ENCODE measurements at places on chromosomes 1 and 21.
A peak's percentile ranks its signal among the peaks of the same experiment; 100 is the strongest.

DNA sequence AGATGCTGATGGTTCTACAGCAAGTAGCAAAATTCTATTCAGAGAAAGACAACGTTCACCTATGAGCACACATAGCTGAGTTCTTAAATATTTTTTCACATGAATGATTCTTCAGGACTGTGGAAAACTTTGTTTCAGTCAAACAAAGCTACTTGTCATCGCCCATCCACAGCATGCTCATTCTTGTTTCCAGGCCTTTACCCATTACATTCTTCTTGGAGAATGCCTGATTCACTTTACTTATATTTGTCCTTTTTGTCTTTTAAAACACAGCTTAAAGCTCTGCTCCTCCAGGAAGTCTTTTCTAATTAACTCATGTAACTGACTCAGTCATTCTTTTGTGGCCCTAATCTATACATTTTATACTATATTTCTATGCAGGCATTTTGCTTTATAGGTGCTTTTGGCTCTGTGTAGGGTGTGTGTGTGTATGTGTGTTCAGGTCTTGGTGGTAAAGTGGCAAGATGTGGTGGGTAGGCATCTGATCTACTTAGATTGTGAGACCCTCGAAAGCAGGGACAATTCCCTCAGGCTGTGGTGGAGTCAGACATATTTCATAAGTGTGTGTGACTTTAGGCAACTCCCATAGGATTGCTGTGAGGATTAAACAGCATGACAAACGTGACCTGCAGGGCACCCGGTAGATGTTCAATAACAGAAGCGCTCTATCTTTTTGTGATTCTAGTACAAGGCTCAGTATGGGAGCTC lies 11.8 kb upstream of the MARK1 start:
- DNase-seq, result no peak
- H3K4me3 ChIP-seq, result no peak overlapping the region
- H3K27ac ChIP-seq, result no peak overlapping the region
- no peaks in the 10 kb centered on the region for H3K36me3 ChIP-seq
- H3K4me1 ChIP-seq, result no peaks in the 10 kb centered on the region

GRCh38 chr1:193411714-193412113 lies 225.3 kb upstream of the B3GALT2 start:
- peaks cover 38% of the 10 kb centered on the region for H3K4me1 ChIP-seq
- DNase-seq, result no peak
- H3K27me3 ChIP-seq, result no peaks in the 10 kb centered on the region
- peak overlapping the region; percentile 38 for H3K27ac ChIP-seq
- no peaks in the 10 kb centered on the region for H3K36me3 ChIP-seq

- no peak overlapping the region for H3K27ac ChIP-seq
- H3K36me3 ChIP-seq, result no peaks in the 10 kb centered on the region
- no peaks in the 10 kb centered on the region for H3K27me3 ChIP-seq
- no peak for DNase-seq
Observed at GRCh38 chr1:70856201-70856600, 191.4 kb downstream of the PTGER3 start.

- H3K27ac ChIP-seq, result peak overlapping the region; percentile 94
- H3K27me3 ChIP-seq, result no peaks in the 10 kb centered on the region
- no peaks in the 10 kb centered on the region for H3K36me3 ChIP-seq
- DNase-seq, result peak; percentile 67
- peak overlapping the region; percentile 84 for H3K4me3 ChIP-seq
- peaks cover 68% of the 10 kb centered on the region for H3K4me1 ChIP-seq
Observed at GRCh38 chr1:45686015-45686287, 382 bp downstream of the GPBP1L1 start.

DNA sequence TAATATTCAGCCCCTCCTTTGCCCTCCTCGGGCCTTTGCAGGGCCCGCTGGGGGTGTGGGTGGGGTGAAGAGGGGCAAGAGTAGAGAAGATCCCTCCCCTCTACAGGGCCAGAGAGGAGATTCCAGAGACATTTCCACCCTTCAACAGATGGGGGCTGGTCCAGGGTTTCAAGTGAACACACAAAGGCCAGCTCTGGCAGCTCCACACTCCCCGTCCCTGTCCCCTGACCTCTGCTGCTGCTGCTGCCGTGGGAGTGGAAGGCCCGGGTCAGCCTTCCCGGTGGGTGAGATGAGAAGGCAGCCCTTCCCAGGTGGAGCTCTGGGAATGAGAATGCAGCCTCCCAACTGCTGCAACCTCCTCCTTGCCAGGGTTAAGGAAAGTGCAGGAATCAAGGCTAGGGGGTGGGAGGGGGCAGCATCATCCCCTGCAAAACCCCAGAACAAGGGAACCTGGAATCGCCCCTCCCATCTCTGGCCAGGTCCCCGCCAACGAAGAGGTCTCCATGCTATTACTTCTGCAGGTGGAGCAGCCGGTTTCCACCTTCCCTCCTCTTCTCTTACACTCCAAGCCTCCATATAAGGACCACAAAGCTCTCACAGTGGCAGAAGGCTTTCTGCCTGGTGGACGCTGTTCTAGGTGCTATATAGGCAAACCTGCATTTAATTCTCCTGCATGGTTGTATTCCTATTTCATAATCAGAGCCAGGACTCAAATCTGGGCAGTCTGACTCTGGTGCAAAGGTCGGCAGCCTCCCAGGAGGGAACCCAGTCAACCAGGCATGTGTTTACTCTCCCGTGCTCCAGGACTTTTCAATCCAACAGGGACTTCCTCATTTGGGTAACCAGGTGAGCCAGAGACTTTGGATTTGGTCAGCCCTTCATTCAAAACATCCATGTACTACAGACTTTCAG lies 22.9 kb upstream of the ARHGEF10L start:
- no peaks in the 10 kb centered on the region for H3K36me3 ChIP-seq
- H3K4me1 ChIP-seq, result no peaks in the 10 kb centered on the region

DNA sequence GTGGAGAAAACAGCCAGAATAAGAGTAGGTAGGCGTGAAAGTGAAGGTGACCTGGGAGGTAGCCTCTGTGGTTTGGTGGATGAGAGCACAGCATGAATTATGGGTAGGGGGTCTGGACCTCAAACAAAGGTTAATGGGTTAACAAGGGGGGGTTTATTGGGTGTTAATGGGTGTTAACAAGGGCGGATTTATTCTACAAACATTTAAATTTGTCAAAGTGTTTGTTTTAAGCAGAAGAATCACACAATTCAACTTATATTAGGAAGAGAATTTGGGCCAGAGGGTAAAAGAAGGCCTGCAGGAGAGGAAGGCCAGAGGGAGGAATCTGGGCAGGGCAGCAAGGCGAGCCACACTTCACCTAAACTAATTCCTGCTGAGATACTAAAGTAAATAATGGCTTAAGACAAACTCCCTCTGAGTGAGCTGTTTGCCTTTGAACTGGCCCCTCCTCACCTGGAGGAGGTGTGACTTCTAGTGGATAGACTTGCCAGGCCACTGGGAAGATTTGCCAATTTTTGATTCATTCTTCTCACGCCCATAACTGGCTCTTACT lies 191.7 kb downstream of the GIPC2 start:
- H3K4me3 ChIP-seq, result no peak overlapping the region
- DNase-seq, result no peak
- no peak overlapping the region for H3K27ac ChIP-seq
- H3K27me3 ChIP-seq, result no peaks in the 10 kb centered on the region
- H3K4me1 ChIP-seq, result no peaks in the 10 kb centered on the region

DNA sequence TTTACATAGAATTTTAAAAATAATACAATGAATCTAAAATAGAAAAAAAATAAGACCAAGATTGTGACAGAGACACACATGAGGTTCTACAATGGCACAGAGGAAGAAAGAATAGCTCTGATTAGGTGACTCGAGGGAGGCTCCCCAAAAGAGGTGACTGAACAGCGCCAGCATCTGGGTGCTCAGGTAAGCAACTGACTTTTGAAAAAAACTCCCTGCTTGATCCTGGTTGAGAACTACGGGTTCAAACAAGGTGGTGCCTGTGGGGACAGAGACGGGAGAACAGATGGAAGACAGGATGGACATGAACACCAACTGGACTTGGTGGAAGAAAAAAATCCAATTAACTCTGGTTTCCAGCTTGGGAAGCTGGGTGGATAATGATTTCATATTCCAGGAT lies 22.5 kb downstream of the BATF3 start:
- H3K4me3 ChIP-seq, result no peak overlapping the region
- H3K4me1 ChIP-seq, result peaks cover 4% of the 10 kb centered on the region
- H3K36me3 ChIP-seq, result no peaks in the 10 kb centered on the region
- no peak overlapping the region for H3K27ac ChIP-seq
- no peak for DNase-seq

- H3K4me3 ChIP-seq, result no peak overlapping the region
- no peaks in the 10 kb centered on the region for H3K27me3 ChIP-seq
- H3K27ac ChIP-seq, result peak overlapping the region; percentile 47
- DNase-seq, result no peak
Observed at GRCh38 chr1:66373157-66373591, 160.8 kb upstream of the SGIP1 start.

DNA sequence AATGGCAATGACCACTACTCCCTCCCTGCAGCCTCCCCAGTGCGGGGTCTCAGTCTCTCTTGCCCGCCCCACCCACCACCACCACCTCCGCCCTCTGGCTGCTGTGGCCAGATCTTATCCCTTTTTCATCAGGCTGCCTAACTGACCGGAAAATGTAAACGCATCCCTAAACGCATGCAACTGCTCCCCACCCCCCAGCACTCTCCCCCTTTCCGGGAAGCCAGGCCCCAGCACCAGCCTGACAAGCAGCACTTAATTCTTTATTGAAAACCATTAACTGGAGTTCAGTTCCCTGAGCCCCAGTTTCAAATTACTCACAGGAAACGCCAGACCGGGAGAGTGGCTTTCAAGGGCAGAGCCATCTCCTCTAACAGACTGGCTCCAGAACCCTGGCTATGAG lies 147.7 kb downstream of the DMRTA2 start:
- H3K27me3 ChIP-seq, result no peaks in the 10 kb centered on the region
- no peak overlapping the region for H3K4me3 ChIP-seq
- no peak for DNase-seq
- H3K27ac ChIP-seq, result no peak overlapping the region

- H3K27me3 ChIP-seq, result no peaks in the 10 kb centered on the region
- no peaks in the 10 kb centered on the region for H3K4me1 ChIP-seq
- H3K36me3 ChIP-seq, result no peaks in the 10 kb centered on the region
- H3K27ac ChIP-seq, result no peak overlapping the region
- no peak for DNase-seq
- no peak overlapping the region for H3K4me3 ChIP-seq
Observed at GRCh38 chr1:18751425-18751824, 108.0 kb downstream of the TAS1R2 start.

GRCh38 chr1:58290685-58291372 lies 255.7 kb downstream of the OMA1 start:
- H3K4me1 ChIP-seq, result no peaks in the 10 kb centered on the region
- no peak for DNase-seq
- no peak overlapping the region for H3K4me3 ChIP-seq
- no peaks in the 10 kb centered on the region for H3K27me3 ChIP-seq
- no peak overlapping the region for H3K27ac ChIP-seq

DNA sequence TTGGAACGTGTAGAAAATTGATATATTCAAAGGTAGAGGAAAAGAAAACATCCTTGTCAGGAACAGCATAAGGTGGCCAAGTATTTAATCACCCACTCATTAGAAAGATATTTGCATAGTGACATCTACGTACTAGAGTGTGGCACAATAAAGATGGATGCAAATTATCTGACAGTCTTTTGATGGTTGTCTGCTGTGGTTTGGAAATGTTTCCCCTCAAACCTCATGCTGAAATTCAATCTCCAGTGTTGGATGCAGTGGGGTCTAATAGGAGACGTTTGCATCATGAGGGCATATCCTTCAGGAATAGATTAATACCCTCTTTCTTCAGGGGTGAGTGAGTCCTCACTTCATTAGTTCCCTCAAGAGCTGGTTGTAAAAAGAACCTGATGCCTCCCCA lies 34.1 kb upstream of the RUNX1 start:
- no peaks in the 10 kb centered on the region for H3K4me1 ChIP-seq
- H3K27ac ChIP-seq, result no peak overlapping the region
- H3K27me3 ChIP-seq, result no peaks in the 10 kb centered on the region
- H3K4me3 ChIP-seq, result no peak overlapping the region

DNA sequence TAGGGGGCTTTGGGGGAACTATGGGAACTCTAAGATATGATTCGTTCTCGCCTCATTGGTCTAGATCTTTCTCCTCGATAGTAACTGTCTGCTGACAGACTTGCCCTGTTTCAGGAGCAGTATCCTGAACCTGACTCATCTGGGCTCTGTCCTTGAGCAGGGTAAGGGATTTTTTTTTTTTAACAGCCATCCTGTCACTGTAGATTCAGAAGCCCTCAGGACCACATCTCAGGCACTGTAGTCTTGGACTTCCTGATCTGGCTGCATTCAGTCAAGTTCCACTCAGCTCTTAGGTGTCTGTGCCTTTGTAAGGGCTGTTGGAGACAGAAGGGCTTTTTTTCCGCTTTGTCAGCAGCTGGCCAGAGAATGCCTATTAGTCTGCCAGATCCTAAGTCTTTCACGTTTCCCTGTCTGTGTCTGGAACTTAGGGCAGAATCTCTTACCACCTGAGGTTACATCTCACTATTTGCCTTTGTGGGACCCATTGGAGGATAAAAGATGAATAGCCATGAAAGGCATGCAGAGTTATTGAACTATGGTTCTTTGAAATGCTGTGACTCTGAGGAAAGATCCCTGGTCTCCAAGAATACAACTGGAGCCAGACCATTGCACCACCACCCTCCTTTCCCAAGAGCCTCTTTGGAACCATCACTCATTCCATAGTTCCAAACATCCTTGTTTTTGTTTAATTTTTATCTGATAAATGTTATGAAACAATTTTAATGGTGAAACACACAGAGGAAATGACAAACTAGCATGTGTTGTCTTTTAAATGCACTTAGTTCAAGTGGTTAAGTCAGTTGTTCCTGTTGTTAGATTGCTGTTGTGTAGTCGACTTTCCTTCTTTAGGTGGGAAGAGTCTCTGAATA lies 49.7 kb upstream of the MACF1 start:
- H3K4me1 ChIP-seq, result no peaks in the 10 kb centered on the region
- H3K27ac ChIP-seq, result no peak overlapping the region
- H3K4me3 ChIP-seq, result no peak overlapping the region
- H3K36me3 ChIP-seq, result no peaks in the 10 kb centered on the region
- DNase-seq, result no peak
- no peaks in the 10 kb centered on the region for H3K27me3 ChIP-seq

DNA sequence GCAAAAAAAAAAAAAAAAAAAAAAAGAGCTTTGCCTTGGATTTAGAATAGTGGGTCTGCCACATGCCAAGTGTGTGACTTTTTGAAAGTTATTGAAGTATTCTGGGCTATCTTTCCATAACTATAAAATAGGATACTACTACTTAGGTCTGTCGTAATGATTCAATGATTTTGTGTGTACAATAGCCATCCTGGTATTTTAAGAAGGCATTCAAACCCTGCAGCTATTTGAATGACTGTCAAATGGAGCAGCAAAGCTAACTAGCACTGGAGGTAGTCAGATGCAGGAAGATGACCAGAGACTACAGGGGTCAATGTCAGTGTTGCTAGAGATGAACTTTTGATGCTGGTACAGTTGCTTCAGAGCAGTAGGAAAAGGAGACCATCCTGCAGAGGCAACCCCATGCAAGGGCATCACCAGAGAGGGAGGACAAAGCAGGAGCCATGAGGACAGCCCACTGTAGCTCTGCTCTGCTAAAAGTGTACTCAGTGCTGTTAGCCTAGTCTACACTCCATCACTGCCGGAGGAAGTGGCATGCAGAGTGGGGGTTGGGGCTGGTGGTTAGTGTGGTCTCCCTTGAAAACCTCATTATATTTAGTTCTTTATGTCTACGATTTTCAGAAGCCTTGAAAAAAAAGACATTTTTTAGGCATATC lies 29.0 kb downstream of the DUSP10 start:
- DNase-seq, result peak; percentile 83
- no peaks in the 10 kb centered on the region for H3K36me3 ChIP-seq
- H3K4me1 ChIP-seq, result peaks cover 88% of the 10 kb centered on the region
- no peaks in the 10 kb centered on the region for H3K27me3 ChIP-seq
- peak overlapping the region; percentile 70 for H3K27ac ChIP-seq
- peak overlapping the region; percentile 36 for H3K4me3 ChIP-seq

GRCh38 chr1:88052167-88052566 lies 631.9 kb upstream of the PKN2 start:
- H3K36me3 ChIP-seq, result no peaks in the 10 kb centered on the region
- H3K4me3 ChIP-seq, result no peak overlapping the region
- DNase-seq, result no peak
- H3K4me1 ChIP-seq, result no peaks in the 10 kb centered on the region
- no peaks in the 10 kb centered on the region for H3K27me3 ChIP-seq
